ENCODE measurements at places on chromosomes 11 and 22. TPM values are rescaled to one million over a fixed set of nuclear protein-coding genes. Genes with fewer than 3 reads are reported as not detected.

Gene LMO1
- total RNA-seq, result not detected

DNA sequence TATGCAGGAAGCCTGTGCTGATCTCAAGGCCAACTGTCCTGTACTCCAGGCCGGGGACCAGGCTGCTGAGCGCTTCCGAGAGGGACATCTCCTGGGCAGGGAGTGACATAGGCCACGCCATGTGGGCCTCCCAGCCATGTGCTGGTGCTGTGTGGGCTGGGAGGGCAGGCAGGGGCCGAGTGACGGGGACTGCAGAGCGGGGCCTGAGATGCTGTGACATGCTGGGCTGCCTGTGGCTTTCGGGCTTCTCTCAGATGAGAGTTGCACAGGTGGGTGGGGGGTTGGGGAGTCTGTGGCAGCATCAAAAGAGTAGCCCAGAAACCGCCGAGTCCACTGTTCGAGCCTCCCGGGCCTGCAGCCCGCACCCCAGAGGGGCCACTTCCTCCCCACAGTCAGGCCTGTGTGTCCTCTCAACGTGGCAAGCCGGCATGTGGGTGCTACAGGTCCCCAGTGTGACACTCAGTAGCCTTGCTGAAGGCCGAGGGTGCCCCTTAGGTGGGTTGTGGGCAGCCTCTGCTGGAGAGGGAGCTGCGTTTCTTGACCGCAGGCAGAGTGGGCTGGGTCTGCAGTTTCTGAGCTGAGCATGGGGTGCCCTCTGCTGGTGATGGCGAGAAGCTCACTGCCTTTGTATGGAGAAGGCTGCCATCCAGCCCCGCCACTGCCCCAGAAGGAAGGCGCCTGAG lies 101.2 kb downstream of the BCR start:
- H3K27ac ChIP-seq, result peak overlapping the region; percentile 91
- peaks cover 80% of the 10 kb centered on the region for H3K4me1 ChIP-seq
- peaks cover 59% of the 10 kb centered on the region for H3K36me3 ChIP-seq
- no peaks in the 10 kb centered on the region for H3K27me3 ChIP-seq
- no peak overlapping the region for H3K4me3 ChIP-seq
- DNase-seq, result peak; percentile 80

DNA sequence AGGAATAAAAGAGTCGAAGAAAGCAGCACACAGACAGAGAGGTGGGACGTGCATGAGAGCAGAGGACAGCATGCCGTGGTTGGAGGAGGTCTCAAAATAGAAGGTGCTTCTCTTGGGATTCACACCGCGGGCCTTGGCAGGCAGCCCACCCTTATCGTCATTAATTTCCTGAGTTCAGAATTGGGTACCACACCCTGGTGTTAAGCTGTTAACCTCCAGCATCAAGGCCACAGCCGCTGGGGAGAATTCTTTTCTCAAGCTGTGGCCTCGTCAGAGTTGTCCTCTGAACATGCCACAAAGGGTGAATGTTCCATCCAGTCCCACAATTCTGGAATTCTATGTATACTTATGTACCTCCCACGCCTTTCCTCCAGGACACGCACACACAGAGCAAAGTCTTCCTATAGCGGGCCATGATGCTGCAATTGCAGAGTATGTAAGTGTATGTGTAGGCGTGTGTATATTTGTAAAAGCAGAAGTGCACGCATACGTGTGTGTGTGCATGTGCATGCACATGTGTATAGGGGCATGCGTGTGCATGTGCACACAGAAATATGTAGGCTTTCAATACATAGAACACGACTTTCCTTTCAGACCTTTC lies 39.0 kb downstream of the ADAMTS8 start:
- H3K27me3 ChIP-seq, result no peaks in the 10 kb centered on the region
- no peak overlapping the region for H3K4me3 ChIP-seq
- H3K36me3 ChIP-seq, result no peaks in the 10 kb centered on the region
- H3K4me1 ChIP-seq, result no peaks in the 10 kb centered on the region
- no peak overlapping the region for H3K27ac ChIP-seq

DNA sequence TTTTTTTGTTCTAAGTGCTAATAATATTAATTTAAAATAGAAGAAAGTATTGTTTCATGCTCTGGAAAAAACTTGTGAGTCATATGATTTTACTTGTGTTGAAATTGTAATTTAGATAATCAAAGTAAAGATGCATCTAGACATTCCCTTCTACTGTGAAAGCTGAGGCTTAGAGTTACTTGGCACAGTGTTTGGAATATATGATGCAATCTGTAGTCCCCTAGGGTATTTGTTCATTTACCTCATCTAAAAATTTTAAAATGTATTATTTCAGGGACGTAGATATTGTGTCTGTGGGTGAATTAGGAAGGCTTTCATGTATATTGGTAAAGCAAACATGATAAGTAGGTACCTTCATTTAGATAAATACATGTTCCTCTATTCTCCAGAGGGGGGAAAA lies 793.5 kb upstream of the CNTN5 start:
- no peaks in the 10 kb centered on the region for H3K4me1 ChIP-seq
- no peaks in the 10 kb centered on the region for H3K27me3 ChIP-seq
- H3K36me3 ChIP-seq, result no peaks in the 10 kb centered on the region
- H3K4me3 ChIP-seq, result no peak overlapping the region
- H3K27ac ChIP-seq, result no peak overlapping the region
